ENCODE measurements at places on chromosomes 2 and 18.

DNA sequence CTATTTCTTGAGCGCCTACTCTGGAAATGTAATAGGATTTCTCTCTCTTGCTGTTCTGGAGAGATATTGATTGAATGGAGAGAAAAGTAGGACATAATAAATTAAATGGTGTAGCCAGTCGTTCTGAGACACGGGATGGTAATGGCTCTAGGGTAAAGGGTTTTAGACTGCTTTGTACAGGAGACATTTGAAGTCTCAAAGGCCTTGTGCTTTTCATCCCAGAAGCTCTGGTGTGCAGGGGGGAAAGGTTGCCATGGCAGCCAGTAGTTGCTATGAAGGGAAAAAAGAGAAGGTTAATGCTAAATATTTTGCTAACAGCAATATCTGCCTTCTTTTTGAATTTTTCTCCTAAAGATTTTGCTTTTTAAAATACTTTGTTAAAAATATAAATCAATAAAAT lies 359.3 kb downstream of the RIT2 start:
- DNase-seq, result no peak

DNA sequence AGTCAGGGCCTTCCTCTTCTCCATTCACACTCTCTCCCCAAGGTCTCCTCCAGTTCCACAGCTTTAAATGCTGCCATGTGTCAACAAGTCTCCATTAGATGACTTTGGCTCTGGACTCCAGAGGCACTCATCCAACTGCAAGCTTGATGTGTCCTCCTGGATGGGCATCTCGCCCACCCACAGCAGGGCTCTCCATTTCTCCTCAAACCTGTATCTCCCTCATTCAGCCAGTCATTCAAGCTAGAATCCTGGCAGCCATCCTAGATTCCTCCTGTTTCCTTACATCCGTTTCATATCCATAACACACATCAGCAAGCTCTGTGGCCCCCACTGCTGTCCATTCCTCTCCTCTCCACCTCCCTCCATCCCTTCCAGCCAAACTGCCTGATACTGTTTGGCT lies 88.4 kb upstream of the AFF3 start:
- no peak for DNase-seq

GRCh38 chr2:234189230-234189629 lies 138.7 kb downstream of the SPP2 start:
- DNase-seq, result no peak

GRCh38 chr18:44679056-44679913 lies 1.4 kb upstream of the SETBP1 start:
- peak; percentile 50 for DNase-seq

- DNase-seq, result no peak
Measured at GRCh38 chr2:13919981-13920382, 712.5 kb upstream of the LRATD1 start.

DNA sequence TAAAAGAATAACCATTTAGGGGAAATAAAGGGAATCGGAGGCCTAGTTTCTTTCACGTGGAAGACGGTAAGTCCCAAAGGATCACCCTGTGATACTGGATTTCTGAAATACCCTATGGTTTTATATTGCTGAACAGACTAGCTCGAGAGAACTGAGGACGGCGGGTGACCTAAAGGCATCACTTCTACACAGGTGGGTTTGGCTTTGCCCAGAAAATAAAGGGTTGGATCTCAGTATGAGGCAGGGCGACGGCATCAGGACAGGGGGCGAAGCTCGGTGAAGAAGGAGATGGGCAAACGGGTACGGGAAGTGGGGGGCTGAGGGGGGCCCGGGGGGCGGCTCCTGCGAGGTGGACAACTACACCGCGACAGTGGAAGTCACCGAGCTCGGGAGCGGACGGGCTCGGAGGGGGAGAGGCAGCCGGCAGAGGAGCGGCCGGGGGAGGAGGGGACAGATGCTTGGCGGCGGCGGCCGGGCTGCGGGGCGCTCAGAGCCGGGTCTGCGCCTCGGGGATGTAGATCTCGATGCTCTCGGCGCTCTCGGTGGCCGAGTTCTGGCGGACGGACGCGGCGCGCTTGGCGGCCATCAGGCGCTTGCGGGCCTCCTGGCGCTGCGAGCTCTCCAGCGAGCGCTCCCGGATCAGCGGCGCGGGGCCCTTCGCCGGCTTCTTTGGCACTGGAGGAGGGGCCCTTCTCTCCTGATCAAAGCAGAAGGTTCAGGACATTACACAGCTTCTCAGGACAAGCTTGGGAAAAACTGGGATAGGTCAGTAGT lies 48.9 kb downstream of the TGIF1 start:
- DNase-seq, result no peak

DNA sequence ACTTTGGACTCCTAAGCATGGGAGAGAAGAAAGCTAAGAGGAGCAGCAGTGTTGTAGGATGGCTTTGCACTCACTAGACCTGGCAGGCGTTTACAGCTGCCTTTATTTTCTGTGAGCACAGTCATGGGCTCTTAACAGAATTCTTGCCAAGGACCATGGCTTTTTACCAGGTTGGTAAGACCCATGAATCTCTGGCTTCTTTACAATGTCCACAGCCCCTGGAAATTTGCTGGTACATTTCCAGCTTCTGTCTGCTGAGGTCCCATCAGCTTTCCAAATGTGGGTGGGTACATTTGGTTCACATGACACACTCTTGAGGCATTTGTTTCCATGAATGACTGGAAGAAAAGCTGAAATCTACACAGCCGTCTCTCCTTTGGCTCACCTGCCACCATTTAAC lies 162.7 kb downstream of the PPP1R1C start:
- no peak for DNase-seq

GRCh38 chr2:20382965-20383810 lies 32.5 kb upstream of the PUM2 start:
- DNase-seq, result no peak

DNA sequence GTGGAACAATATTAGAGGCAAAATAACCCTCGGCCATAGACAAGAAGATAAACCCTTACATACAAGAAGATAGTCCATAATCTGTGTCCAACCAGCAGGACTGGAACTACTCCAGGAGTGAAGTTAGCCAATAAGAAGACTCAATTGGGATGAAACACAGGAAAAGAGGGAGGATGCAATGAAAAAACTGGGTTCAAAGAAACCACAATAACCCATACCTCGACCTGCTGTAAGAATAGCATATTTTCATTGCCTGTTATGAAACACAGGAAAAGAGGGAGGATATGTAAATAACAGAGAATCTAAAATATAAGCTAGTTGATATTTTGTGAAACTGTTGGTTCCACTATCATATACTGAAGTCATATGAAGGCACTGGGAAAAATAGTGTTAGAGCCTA lies 87.1 kb upstream of the CSRNP3 start:
- no peak for DNase-seq

- DNase-seq, result no peak
Measured at GRCh38 chr2:238302751-238303150, 14.3 kb upstream of the PER2 start.

GRCh38 chr2:70888923-70889715 lies 46.6 kb upstream of the ATP6V1B1 start:
- DNase-seq, result no peak

DNA sequence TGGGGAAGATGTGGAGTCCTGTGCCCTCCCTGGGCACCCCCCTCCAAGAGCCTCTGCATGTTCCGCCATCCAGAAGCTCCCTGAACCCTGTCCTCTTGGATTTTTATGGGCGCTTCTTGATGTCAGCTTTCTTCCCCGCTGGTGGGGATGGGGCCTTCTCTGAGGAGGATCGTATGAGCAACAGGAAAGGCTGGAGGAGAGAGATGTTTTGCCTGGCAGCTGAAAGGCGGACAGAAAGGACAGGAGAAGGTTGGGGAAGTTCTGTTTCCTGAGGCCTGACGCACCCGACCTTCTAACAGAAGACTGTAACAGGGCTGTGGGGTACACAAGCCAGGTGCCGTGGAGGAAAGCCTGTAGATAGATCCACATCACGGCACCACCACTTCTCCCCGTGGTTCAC lies 238.8 kb downstream of the LDLRAD4 start:
- DNase-seq, result no peak

Data from activated T-cell treated with anti-CD3 and anti-CD28 coated beads, Interleukin-2, amount 50 U/mL, for 4 hours (primary cell).